ENCODE measurements at places on chromosomes 13 and 19.

GRCh38 chr13:20704459-20705069 is 1.1 kb downstream of the IL17D start:
- no peak for DNase-seq

- DNase-seq, result peak; percentile 74
These were observed 850 bp downstream of the MTMR6 start for GRCh38 chr13:25286308-25286968.

GRCh38 chr13:50161052-50161451 is 145.8 kb downstream of the KCNRG start:
- DNase-seq, result no peak

DNA sequence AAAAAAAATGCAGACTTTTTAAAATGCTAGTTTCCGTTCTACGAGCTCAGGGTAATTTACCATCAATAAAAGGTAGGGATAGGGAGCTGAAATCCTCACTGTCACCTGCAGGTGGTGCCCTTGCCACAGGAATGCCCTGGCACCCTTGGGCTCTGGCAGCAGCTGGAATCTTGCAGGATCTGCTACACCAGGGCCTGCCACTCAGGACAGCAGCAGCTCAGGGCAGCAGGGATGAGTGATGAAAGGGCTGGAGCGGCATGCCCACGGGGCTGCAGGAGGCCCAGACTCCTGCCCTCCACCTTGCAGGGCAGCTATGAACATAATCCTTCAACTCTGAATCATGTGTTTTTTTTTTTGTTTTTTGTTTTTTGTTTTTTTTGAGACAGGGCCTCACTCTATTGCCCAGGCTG is 54.0 kb downstream of the GNG7 start:
- DNase-seq, result peak; percentile 80

GRCh38 chr13:98221234-98221633 is 44.2 kb upstream of the RNF113B start:
- no peak for DNase-seq

DNA sequence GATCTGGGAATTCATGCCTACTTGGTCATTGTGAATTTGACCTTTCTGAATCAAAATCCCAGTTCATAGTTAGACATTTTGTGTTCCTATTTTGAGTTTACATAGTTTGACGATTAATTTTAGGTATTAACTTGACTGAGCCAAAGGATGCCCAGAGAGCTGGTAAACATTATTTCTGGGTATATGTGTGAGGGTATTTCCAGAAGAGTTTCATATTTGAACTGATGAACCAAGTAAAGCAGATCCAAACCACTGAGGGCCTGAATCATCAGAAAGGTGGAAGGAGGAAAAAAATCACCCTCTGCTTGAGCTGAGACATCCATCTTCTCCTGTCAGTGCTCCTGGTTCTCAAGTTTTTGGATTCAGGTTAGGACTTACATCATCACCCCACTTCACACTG is 116.6 kb downstream of the CYSLTR2 start:
- no peak for DNase-seq

- DNase-seq, result no peak
These were observed 3.3 kb downstream of the NR1H2 start for GRCh38 chr19:50379602-50380001.

DNA sequence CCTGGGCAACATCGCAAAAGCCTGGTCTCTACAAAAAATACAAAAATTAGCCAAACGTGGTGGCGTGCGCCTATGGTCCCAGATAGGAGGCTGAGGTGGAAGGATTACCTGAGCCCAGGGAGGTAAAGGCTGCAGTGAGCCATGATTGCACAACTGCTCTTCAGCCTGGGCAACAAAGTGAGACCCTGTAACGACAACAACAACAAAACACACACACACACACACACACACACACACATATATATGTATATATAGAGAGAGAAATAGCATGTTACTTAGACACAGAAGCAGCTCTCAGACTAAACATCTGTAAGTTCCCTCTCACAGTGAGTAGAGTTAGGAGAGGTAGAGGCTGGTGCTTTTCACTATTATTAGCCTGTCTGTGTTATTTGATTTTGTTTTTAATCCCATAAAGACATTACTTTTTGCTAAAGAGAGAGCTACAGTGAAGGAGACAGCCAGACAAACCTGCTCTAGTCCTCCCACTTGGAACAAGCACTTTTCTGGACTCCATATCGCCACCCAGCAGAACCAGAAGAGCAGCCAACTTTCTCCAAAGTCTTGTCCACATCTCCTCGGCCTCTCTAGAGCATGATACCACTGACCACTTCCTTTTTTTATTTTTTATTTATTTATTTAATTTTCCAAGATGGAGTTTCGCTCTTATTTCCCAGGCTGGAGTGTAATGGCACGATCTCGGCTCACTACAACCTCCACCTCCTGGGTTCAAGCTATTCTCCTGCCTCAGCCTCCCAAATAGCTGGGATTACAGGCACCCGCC is 2.8 kb upstream of the LIN7B start:
- no peak for DNase-seq

- DNase-seq, result no peak
These were observed 43.4 kb upstream of the XPO4 start for GRCh38 chr13:20945952-20946383.

- no peak for DNase-seq
These were observed 92.2 kb downstream of the SLC7A1 start for GRCh38 chr13:29503041-29503837.

GRCh38 chr13:74865656-74866055 is 616.3 kb downstream of the TBC1D4 start:
- DNase-seq, result no peak

DNA sequence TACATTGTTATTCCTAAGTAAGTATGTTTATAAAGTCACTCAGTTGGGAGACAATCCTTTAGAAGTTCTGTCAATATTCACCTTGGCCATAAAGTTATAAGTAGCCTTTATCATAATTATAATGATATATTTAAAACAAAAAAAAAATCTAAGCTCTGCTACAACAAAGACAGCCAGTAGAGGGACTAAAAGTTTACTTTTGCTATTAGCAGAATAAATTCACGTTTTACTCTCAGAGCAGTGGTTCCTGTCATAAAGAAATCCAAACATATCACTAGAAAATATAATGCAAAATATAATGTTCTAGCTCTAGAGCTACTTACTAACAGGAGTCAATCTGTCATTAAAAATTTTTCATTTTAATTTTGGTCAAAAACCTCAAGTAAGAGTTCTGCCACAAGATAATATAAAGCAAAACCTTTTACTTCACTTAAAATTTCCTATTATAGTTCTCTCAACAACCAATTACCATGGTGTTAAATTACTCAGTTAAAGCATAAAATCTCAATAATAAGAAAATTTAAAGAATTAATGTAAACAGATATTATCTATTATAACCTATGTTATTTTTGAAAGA is 17.7 kb downstream of the INTS6 start:
- peak; percentile 60 for DNase-seq

DNA sequence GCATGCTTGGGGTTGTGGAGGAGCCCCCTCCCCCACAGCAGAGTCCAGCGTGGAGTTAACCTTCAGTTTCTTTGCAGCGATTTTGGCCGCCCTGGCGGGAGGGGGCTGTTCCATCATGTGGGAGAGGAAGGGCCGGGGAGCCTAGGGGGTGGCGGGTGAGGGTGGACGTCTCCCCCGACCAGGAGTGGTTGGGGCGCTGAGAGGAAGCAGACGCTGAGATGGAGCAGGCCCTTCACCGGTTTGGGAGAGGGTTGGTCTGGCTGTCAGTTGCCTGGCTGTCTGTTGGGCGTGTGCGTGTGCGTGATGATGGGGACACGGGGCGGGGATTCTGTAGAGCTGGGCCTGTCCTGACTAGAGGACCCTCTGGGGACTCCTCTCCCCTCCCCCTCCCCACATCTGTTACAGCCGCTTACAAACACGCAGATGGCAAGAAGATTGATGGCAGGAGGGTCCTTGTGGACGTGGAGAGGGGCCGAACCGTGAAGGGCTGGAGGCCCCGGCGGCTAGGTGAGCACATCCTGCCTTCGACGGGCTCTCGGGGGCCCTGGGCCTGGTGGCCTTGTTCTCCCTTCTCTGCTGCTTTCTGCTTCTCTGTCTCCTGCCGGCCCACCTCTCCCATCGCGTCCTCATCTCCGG is 9.8 kb upstream of the LIN7B start:
- no peak for DNase-seq

GRCh38 chr19:54105796-54106195 is 3.1 kb downstream of the NDUFA3 start:
- DNase-seq, result no peak

GRCh38 chr19:38233740-38234251 is 9.8 kb upstream of the DPF1 start:
- peak; percentile 98 for DNase-seq

Measured in HT-29 (cell line).